ENCODE measurements at places on chromosomes 12 and 14. TPM values are rescaled to one million over a fixed set of nuclear protein-coding genes. Genes with fewer than 3 reads are reported as not detected.

- H3K27ac ChIP-seq: no peak overlapping the region
- H3K27me3 ChIP-seq: no peaks in the 10 kb centered on the region
- H3K4me3 ChIP-seq: no peak overlapping the region
Observed at GRCh38 chr14:65159281-65160062, 57.2 kb upstream of the MAX start.

DNA sequence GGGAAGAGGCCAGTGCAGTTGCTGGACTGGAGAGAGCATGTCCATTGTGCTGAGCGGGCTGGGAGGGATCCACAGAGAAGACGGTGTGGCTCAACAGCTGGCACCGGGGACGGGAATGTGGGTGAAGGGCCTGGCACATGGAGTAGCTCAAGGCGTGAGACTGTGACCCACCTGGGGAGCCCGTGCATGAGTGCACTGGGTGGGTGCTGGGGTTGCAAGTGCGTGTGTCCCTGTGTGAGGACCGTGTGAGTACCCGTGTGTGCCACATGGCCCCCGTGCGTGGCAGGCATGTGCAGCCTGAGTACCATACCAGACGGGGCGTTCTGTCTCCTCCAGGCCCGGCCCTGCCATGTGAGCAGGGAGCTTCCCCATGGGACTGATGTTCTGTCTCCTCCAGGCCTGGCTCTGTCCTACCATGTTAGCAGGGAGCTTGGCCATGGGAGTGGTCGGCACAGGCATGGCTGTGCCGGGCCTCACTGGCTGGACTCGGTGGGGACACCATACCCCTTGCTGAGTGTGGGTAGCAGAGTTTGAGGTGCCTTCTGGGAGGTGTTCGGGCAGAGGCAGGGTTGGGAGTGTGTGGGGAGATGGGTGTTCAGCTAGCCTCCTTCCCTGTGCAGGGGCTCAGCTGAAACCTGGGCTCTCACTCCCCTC lies 234.4 kb downstream of the TMEM121 start:
- no peak overlapping the region for H3K27ac ChIP-seq
- H3K27me3 ChIP-seq: peaks cover 7% of the 10 kb centered on the region
- no peaks in the 10 kb centered on the region for H3K4me1 ChIP-seq
- no peak overlapping the region for H3K4me3 ChIP-seq

DNA sequence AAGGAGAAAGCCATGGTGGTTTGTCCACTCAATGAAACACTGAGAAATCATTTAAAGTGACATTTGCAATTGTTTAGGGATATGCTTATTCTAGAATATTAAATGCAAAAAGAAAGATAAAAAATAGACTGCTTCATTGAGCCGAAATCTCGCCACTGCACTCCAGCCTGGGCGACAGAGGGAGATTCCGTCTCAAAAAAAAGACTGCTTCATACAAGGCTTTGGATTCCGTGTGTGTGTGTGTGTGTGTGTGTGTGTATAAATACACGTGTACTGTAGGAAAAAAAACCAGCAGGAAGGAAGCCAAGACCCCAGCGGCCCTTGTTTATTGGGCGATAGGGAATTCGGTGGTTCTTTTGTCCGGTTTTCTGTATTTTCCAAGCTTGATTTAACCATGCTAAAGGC lies 3.2 kb upstream of the ZNF839 start:
- H3K27ac ChIP-seq: peak overlapping the region; percentile 100
- no peaks in the 10 kb centered on the region for H3K27me3 ChIP-seq
- H3K36me3 ChIP-seq: no peaks in the 10 kb centered on the region
- peak overlapping the region; percentile 98 for H3K4me3 ChIP-seq
- no peak for DNase-seq

GRCh38 chr12:60981473-60981872 lies 1278.7 kb upstream of the USP15 start:
- H3K36me3 ChIP-seq: no peaks in the 10 kb centered on the region
- no peaks in the 10 kb centered on the region for H3K4me1 ChIP-seq
- no peak for DNase-seq
- no peaks in the 10 kb centered on the region for H3K27me3 ChIP-seq
- no peak overlapping the region for H3K4me3 ChIP-seq

DNA sequence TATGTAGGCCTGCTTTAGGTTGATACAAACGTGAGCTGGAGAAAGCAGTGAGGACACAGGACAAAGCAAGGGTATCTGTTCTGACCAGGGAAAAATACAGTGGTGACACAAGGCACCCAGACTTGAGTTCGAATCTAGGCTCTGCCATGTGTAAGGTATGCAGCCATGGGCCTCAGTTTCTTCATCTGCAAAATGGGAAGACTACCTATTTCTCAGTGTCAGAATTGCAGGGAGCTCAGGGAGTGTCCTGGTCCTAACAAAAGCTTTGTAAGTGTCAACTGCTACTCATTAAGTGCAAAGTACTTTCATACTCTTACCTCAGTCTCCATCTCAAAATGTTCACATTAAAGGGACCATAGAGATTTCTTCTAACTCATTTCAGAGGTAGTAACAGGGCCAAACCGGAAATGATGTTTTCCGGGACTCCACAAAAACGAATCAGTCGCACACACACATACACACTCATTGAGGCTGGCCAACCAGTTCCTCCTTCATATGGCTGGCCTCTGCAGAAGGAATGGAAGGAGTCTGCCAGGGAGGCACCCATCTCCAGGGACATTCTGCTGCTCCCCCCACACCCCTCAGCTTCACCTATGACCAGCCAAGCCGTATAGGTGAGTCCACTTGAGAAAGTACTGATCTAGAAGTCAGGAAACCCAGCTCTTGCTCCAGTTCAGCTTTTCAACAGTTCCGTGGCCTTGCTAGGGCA lies 7.8 kb downstream of the CTDSP2 start:
- H3K4me1 ChIP-seq: peaks cover 98% of the 10 kb centered on the region
- peaks cover 12% of the 10 kb centered on the region for H3K36me3 ChIP-seq

DNA sequence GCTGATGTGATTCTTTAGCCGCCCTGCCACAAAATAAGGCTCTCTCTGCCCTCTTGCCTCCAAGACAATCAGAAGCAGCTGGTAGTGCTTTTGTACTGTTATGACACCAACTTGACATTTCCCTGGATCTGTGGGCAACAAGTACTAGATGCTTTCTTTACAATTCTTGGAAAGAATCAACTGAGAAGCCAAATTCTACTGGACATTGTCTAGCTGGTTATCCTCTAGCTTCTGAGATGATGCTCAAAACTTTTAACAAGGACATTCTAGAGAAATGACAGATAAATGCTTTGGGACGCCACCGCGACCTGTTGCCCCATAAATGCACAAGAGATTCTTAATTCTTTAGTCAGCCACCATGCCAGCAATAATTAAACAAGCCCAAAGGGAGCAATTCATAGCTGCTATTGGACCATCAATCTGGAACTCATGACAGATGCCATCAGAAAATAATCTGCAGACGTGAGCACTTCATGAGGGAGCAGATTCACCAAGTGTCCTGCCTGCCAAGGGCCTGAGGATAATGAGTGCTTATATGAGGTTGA lies 22.8 kb downstream of the FMNL3 start:
- no peak for DNase-seq
- H3K4me3 ChIP-seq: no peak overlapping the region
- H3K36me3 ChIP-seq: no peaks in the 10 kb centered on the region
- peak overlapping the region; percentile 16 for H3K27ac ChIP-seq

DNA sequence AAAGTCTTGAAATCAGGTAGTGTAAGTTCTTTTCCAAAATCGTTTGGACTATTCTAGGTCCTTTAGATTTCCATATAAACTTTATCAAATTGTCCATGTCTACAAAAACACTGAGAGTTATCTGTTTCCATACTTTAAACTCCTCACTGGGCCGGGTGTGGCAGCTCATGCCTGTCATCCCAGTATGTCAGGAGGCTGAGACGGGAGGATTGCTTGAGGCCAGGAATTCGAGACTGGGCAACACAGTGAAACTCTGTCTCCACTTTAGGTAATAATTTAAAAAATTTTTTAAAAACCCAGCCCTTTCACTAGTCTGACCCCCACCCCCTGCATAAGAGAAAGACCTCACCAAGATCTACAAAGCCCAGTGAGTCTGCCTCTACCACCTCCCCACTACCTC lies 6.4 kb upstream of the ISM2 start:
- H3K36me3 ChIP-seq: peaks cover 35% of the 10 kb centered on the region
- no peak for DNase-seq
- no peak overlapping the region for H3K27ac ChIP-seq
- H3K4me3 ChIP-seq: no peak overlapping the region

GRCh38 chr14:102854091-102854703 lies 68.3 kb upstream of the AMN start:
- peaks cover 23% of the 10 kb centered on the region for H3K4me1 ChIP-seq
- no peak overlapping the region for H3K27ac ChIP-seq
- H3K27me3 ChIP-seq: no peaks in the 10 kb centered on the region
- no peak overlapping the region for H3K4me3 ChIP-seq

- no peak overlapping the region for H3K4me3 ChIP-seq
- H3K36me3 ChIP-seq: no peaks in the 10 kb centered on the region
- no peak for DNase-seq
- H3K27me3 ChIP-seq: no peaks in the 10 kb centered on the region
- H3K4me1 ChIP-seq: no peaks in the 10 kb centered on the region
Observed at GRCh38 chr12:107138990-107139389, 45.6 kb upstream of the CRY1 start.

GRCh38 chr14:82190742-82191141 lies 657.1 kb upstream of the SEL1L start:
- no peak overlapping the region for H3K4me3 ChIP-seq
- no peaks in the 10 kb centered on the region for H3K27me3 ChIP-seq
- no peak overlapping the region for H3K27ac ChIP-seq

DNA sequence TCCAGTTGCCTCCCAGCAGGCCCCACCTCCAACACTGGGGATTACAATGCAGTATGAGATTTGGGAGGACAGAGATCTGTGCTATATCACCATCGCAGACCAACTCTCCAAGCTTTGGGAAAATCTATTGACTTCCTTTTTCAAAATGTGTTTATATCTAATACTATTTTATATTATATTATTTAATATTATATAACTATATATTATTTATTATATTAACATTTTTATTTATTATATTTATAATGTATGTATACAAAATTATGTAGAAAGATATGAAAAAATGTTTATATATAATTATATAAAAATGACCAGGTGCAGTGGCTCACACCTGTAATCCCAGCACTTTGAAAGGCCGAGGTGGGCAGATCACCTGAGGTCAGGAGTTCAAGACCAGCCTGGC lies 36.4 kb downstream of the DNAH10 start:
- no peaks in the 10 kb centered on the region for H3K36me3 ChIP-seq
- H3K27ac ChIP-seq: no peak overlapping the region
- H3K27me3 ChIP-seq: no peaks in the 10 kb centered on the region
- no peaks in the 10 kb centered on the region for H3K4me1 ChIP-seq
- H3K4me3 ChIP-seq: no peak overlapping the region

- peak; percentile 51 for DNase-seq
- no peaks in the 10 kb centered on the region for H3K27me3 ChIP-seq
- peaks cover 78% of the 10 kb centered on the region for H3K4me1 ChIP-seq
Observed at GRCh38 chr14:50064993-50065392, 51.4 kb downstream of the VCPKMT start.

- DNase-seq: no peak
- no peaks in the 10 kb centered on the region for H3K36me3 ChIP-seq
- no peak overlapping the region for H3K4me3 ChIP-seq
- H3K4me1 ChIP-seq: no peaks in the 10 kb centered on the region
Observed at GRCh38 chr12:78406213-78406612, 458.4 kb upstream of the SYT1 start.

- H3K4me3 ChIP-seq: peak overlapping the region; percentile 94
- DNase-seq: no peak
- peak overlapping the region; percentile 99 for H3K27ac ChIP-seq
- peaks cover 48% of the 10 kb centered on the region for H3K4me1 ChIP-seq
- H3K27me3 ChIP-seq: peaks cover 1% of the 10 kb centered on the region
- H3K36me3 ChIP-seq: no peaks in the 10 kb centered on the region
Observed at GRCh38 chr12:56333197-56333678, 562 bp downstream of the PAN2 start.

DNA sequence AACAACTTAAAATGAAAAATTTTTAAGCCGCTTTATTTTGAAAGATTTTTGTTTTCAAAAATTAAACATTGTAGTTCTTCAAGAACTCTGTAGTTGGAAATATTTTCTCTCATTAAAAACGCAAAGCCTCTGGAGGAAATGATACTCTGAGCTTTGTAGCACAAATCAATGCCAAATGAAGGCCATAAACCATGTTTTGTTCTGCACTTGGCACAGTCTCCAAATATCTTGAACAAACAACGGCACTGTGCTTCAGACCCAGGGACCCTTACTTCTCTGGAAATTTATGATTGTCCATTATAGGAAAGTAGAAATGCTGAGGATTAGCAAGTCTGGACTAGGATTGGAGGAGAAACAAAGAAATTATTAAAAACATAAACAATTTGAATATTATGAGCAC lies 160.8 kb upstream of the BMP4 start:
- no peaks in the 10 kb centered on the region for H3K4me1 ChIP-seq
- H3K36me3 ChIP-seq: no peaks in the 10 kb centered on the region
- no peaks in the 10 kb centered on the region for H3K27me3 ChIP-seq

DNA sequence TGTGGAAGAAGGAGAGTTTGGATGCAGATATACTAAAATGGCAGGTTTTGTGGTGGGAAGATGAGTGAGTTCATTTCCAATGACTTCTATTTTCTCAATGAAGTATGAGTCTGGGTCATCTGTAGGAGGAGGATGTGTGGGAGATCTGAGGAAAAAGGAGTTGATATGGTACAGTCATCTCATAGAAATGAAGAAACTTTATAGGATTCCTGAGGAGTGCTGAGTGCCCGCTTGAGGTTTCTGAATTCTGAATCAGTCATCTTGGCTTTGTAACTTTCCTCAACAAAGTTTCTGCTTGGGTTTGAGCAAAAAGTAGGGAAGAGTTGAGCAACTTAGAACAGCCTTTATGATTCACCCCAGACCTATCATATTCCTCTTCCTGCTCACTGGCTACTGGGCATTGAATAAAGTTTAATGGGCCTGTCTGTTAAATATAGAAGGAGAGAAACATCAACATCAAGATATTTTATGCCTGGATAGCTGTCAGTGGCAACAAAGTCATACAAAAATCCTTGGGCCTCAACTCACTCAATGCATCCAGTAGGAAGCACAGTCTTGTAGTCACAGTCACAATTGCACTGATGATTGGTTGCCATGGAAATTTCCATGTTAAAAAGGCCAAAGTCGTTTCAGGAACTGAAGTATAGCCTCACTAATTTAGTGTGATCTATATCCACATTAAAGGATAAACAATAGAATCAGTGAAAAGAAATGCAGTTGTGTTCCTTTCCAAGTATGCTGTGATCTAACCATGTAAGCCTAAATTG lies 284.7 kb downstream of the DUSP6 start:
- no peaks in the 10 kb centered on the region for H3K27me3 ChIP-seq
- no peak overlapping the region for H3K27ac ChIP-seq
- H3K4me3 ChIP-seq: no peak overlapping the region
- DNase-seq: no peak

- H3K27me3 ChIP-seq: no peaks in the 10 kb centered on the region
- DNase-seq: no peak
- peak overlapping the region; percentile 17 for H3K4me3 ChIP-seq
- no peak overlapping the region for H3K27ac ChIP-seq
Observed at GRCh38 chr12:94318181-94318580, 141.5 kb downstream of the CEP83 start.

GRCh38 chr14:94921882-94922585 lies 152.1 kb upstream of the GSC start:
- no peak for DNase-seq
- H3K36me3 ChIP-seq: no peaks in the 10 kb centered on the region
- peaks cover 2% of the 10 kb centered on the region for H3K4me1 ChIP-seq
- peaks cover 6% of the 10 kb centered on the region for H3K27me3 ChIP-seq
- no peak overlapping the region for H3K27ac ChIP-seq

The SERPINA6 gene
- total RNA-seq: not detected

The RGS6 gene
- not detected for total RNA-seq

The LIN7A gene
- total RNA-seq: not detected

The DHRS1 gene
- total RNA-seq: 27.5 TPM

The EMP1 gene
- total RNA-seq: 2.2 TPM

The ASB2 gene
- total RNA-seq: 1.5 TPM

The NEUROD4 gene
- total RNA-seq: not detected

The DENR gene
- total RNA-seq: 52.6 TPM
